ENCODE measurements at places on chromosomes 13 and 19.

DNA sequence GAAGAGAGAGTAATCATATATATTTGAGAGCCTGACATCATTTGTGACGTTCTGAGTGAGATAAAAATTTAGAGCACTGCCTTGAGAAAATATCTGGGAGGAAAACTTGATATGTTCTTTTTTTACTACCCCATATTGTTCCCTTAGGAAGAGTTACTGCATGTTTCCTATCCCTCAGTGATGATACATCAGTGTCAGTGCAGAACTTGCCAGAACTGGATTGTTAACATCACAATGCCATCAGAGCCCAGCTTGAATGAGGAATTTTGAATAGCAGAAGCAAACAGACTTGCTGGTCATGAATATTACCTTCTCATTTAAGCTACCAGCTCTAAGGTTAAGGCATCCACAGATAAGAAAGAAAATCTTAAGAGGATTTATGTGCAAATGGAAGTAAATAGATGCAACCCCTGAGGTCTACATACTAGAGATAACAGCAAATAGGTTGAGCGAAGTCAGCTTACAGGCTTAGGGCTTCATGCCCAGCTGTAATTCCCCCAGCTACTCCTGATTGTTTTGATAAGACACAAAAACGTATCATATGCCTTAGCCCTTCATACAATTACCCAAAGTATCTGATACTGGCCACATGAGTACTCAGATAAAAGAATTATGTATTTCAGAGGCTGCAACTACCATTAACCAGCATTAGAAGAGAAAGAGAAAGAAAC lies 313.7 kb upstream of the ATXN8OS start:
- no peak for DNase-seq

- no peak for DNase-seq
These were observed 9.0 kb downstream of the GCDH start for GRCh38 chr19:12899891-12900518.

GRCh38 chr13:36559375-36559774 lies 114.4 kb upstream of the SERTM1 start:
- DNase-seq: no peak

GRCh38 chr13:24911133-24911908 lies 147.4 kb downstream of the RNF17 start:
- DNase-seq: no peak

- no peak for DNase-seq
These were observed 50.4 kb upstream of the CYSLTR2 start for GRCh38 chr13:48603375-48603774.

DNA sequence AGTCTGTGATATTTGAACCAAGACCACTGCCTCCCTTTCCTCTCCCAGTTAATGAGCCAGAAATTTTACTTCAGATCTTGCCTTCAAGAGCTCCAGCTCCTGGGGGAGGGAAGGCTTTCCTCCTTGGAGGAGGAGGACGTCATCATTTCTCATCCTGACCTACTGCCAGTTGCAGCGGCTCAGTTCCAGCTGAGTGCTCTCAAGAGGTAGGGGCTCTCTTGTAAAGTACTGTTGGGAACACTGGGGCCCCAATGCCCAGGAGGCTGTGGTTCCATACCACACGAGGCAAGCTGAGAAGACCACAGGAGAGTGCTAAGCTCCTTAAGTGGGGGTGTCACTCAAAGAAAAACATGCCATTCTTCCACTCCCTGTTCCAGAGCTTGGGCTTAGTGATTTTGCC lies 36.2 kb downstream of the METTL21C start:
- no peak for DNase-seq

DNA sequence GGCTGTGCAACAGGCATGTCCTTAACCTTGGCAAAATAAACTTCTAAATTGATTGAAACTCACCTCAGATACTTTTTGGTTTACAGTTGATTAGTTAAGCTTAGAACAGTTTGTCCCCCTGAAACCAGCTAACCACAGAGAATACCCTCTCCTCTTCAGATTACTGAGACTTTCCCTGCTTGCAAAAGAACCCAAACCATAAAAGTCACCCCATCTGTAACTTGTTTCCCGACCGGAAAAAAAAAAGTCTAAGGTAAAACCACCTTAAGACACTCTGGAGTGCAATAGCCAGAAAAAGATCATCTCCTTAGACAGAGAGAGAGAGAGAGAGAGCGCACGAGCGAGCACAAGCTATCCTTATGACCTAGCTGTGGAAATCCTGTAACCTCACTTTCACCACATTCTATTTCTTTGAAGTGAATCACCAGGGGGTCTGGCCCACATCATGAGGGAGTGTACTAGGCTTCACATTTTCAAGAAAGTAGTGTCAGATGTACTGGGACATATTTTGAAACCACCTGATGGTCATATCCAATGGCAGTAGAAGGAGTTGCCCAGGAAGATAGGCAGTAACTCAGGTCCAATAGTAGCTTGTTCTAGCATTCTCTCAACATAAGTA lies 11.1 kb upstream of the GTF2F2 start:
- no peak for DNase-seq

DNA sequence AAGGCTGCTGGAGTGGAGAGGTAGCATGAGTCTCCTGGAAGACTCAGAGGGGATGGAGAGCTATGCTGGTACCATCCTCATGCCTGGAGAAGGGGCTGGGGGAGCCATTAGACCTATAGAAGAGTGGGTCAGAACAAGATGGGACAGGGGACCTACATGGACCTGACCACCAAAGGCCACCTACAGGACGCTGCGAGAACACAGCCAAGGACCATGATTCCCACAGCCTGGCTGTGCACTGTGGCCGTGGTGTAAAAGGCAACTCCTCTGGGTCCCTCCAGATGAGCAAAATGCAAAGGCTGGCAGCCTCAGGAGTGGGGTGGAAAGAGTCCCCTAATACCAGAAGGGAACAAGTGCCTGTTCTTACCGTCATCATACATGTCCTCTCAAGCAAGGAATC lies 216.2 kb downstream of the SLC7A1 start:
- DNase-seq: no peak

- no peak for DNase-seq
These were observed 33.6 kb upstream of the HMGB1 start for GRCh38 chr13:30499338-30499737.

DNA sequence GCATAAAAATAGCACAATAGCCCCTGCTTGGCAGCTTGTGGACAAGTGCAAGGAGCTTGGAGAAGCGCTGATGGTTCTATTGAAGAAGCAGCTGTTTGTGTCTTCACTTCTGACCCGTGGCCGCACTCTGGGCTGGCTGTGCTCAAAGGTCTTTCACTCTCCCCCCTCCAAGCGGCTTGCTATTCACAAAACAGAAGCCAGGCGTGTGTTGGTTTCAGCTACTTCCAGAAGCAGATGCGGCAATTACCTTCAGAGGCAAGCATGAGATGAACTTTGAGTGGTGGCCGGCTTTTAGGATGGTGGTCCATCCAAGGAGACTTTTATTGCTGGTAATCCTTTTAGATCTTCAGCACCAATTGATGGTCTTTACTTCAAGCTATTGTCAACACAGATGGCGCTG lies 188.5 kb upstream of the ARGLU1 start:
- DNase-seq: no peak

DNA sequence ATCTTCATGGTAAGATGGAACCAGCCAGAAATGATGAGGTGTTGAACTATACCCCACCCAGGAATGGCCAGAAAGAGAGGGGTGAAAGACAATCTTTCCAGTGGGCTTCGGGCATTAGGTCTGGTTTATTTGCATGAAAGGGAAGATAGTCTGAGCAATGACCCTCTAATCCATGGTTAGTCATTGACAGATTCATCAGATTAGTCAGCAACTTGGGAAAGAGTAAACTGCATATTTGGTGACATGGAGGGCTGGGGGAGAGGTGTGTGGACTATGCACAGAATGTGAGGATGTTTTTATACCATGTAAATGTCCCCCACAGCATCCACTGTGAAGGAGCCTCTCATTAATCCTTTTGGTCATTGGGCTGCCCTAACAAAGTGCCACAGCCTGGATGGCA lies 30.1 kb upstream of the USP12 start:
- DNase-seq: no peak

- no peak for DNase-seq
These were observed 19.9 kb downstream of the IFNL3 start for GRCh38 chr19:39224910-39225309.

- DNase-seq: no peak
These were observed 40.6 kb downstream of the TNFSF11 start for GRCh38 chr13:42614436-42615035.

- DNase-seq: no peak
These were observed 408.3 kb downstream of the KLF5 start for GRCh38 chr13:73467125-73467524.

GRCh38 chr19:28701491-28701890 lies 511.5 kb downstream of the UQCRFS1 start:
- no peak for DNase-seq

GRCh38 chr13:103002279-103002678 lies 63.9 kb downstream of the SLC10A2 start:
- no peak for DNase-seq

GRCh38 chr19:11587975-11588631 lies 9.2 kb upstream of the ZNF627 start:
- no peak for DNase-seq

- DNase-seq: peak; percentile 4
These were observed 199.4 kb downstream of the USP12 start for GRCh38 chr13:26971990-26972887.

GRCh38 chr13:113656831-113657671 lies 947 bp downstream of the ATP4B start:
- DNase-seq: no peak

DNA sequence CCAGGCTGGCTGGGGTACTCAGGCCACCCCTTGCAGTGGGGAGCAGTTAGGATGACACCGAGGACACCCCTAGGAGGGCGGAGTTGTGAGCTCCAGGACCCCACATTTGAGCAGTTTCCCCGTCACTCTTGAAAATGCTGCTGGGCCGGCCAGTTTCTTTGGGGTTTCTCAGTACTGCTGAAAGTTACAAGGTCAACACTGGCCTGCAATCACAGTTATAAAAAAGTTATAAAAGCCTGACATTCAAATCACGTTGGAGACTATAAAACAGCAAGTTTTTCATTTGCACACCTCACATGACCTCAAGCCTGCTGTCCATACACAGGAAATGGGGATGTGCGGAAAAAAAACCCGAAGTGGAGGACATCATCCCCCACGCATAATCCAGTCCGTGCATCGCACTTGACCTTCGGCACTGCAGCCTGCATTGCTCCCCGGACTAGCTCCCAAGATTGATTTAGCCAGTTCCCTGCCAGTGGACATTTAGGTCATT lies 27.0 kb downstream of the DNM2 start:
- DNase-seq: no peak

DNA sequence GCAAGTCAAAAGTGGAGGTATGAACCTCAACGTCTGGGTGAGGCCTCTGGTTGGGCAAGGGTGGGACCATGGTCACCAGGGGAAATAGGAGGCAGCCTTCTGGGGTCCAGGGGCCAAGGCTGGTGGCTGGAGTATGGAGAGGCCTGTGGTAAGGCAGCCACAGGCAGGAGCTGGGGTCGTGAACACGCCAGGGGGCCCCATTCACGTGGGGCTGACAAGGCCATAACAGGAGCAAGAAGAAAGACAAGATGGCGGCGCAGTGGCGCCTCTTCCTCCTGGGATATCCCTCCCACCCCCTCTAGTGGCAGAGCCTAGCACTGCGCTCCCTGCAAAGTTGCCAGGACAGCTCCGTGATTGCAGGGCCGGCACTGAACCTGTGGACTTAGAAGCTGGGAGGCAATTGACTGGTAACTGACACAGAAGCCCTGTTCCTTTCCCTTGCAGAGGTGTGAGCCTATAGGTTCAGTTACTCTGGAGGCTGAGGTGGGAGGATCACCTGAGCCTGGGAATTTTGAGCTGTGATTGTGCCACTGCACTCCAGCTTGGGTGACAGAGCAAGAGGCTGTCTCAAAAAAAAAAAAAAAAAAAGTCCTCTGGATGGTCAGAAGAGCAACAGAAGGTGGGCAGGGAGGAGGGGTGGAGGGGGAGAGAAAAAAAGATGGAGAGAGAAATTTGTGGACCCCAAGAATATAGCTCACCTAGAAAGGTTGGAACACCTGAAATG lies 19.7 kb upstream of the EDDM13 start:
- DNase-seq: peak; percentile 70

GRCh38 chr13:72566526-72566925 lies 160.9 kb downstream of the MZT1 start:
- no peak for DNase-seq

DNA sequence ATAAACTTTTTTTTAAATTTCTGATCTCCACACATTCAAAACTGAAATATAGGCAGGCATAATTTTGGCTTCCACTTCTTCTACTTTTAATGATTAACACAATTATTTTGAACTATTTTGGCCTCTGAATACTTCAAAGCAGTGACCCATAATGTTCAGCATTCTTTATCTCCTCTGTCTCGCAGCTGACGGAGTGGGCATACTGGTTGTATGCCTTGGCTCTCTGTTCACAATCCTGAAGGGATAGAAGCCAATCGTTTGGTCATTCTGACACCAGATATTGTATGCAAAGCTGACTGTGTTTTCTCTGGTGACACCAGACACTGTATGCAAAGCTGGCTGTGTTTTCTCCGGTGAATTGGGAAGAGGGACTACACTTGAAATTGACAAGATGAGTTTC lies 833.0 kb downstream of the EFNB2 start:
- DNase-seq: no peak

- no peak for DNase-seq
These were observed 30.1 kb downstream of the ZC3H13 start for GRCh38 chr13:46022481-46022880.

- DNase-seq: no peak
These were observed 1034.7 kb downstream of the SLITRK1 start for GRCh38 chr13:82847595-82847994.

GRCh38 chr13:91058066-91058465 lies 289.4 kb upstream of the MIR17HG start:
- no peak for DNase-seq

- no peak for DNase-seq
These were observed 38.3 kb downstream of the DNAJC15 start for GRCh38 chr13:43061496-43062280.

GRCh38 chr13:38376546-38376945 lies 26.9 kb downstream of the UFM1 start:
- no peak for DNase-seq

DNA sequence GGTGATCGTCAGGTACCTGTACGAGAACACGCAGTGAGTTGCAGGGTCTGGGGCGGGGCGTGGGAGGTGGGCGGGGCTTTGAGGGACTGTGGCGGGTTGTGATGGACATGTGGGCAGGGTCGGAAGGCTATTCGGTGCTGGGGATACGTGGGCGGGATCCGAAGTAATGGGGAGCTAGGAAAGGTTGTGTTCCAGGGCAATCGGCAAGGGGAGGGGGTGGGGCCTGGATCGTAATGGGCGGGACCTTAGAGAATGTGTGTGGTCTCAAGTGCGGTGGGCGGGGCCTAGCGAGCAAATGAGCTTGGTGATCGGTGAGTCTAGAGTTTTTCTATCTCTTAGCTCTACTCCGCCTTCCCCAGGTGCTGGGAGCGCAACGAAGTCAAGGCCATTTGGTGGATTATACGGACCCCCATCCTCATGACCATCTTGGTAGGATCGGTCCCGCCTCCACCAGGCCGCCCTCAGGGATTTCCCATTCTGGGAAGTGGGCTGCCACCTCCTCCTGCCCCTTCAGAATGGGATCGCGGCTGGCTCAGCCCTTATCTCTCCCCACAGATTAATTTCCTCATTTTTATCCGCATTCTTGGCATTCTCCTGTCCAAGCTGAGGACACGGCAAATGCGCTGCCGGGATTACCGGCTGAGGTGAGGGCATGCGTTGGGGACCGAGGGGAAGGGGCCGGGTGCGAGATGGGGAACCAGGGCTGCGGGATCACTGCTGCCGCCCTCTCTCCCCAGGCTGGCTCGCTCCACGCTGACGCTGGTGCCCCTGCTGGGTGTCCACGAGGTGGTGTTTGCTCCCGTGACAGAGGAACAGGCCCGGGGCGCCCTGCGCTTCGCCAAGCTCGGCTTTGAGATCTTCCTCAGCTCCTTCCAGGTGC lies 9.6 kb downstream of the GIPR start:
- peak; percentile 87 for DNase-seq

- DNase-seq: no peak
These were observed 9.3 kb downstream of the ZNF582 start for GRCh38 chr19:56383826-56384605.
